T-helper 17 cell (primary cell): ENCODE measurements at places on chromosomes 11 and 22. TPM values are rescaled to one million over a fixed set of nuclear protein-coding genes. Genes with fewer than 3 reads are reported as not detected.

- peaks cover 60% of the 10 kb centered on the region for H3K27me3 ChIP-seq
- H3K4me3 ChIP-seq: no peak overlapping the region
- no peak overlapping the region for H3K27ac ChIP-seq
- H3K4me1 ChIP-seq: peaks cover 2% of the 10 kb centered on the region
- H3K36me3 ChIP-seq: peaks cover 2% of the 10 kb centered on the region
- DNase-seq: no peak
These were observed 77.7 kb upstream of the FAM181B start for GRCh38 chr11:82811369-82811768.

Gene SEC14L6
- not detected for total RNA-seq

DNA sequence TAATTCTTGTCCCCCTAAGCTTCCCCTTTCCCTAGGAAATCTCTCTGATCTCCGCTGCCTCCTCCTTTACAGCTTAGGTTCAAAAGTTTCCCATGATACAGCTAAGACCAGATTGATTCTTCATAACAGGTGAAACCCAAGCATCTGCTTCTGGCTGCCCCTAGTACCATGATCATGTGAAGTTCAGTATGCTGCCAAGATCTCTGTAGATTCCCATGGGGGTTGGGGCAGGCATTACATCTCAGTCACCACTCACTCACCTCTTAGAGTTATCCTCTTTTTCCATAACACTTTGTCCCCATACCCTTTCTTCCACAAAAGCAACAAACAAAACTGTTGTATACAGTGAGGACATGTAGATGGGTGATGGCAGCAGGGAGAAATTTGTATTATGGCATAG is 44.0 kb downstream of the RRP8 start:
- H3K36me3 ChIP-seq: peaks cover 3% of the 10 kb centered on the region
- no peak overlapping the region for H3K4me3 ChIP-seq
- H3K4me1 ChIP-seq: peaks cover 10% of the 10 kb centered on the region
- no peak for DNase-seq
- no peak overlapping the region for H3K27ac ChIP-seq
- H3K27me3 ChIP-seq: no peaks in the 10 kb centered on the region

GRCh38 chr22:34763496-34763895 is 302.5 kb upstream of the ISX start:
- DNase-seq: no peak
- peaks cover 5% of the 10 kb centered on the region for H3K27me3 ChIP-seq

DNA sequence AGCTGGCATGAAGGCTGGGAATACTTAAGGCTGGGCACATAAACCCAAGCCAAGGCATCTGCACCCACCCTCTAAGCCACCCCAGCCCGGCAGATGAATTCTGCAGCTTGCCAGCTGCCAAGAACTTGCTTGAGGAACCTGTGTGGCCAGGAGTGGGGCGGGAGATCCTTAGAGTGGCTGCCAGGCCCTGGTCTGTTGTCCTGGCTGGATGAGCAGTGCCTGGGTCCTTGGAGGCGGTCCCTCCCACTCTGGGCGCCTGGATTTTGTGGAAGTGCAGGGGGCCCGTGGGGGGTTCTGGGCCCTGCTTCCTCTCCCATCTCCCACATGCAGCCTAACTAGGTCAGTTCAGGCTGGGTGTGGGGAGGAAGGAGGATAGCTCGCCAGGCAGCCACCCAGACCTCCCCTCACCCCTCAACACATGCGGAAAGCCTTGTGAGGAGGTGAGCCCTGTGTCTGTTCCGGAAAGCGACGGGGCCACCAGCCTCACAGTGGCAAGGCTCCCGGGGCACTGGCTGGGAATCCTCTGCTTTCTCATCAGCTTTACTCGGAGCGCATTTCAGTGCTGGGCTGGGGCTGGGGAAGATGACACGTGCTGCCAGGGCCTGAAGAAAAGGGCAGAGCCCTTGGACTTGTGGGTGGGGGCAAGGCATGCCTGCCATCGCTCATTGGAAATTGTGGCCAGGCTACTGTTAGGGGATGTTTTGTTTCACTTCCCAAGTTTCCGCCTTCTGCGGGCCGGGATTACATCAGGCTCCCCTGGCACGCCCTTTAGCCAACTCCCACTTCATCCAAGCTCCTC is 8.4 kb downstream of the DAGLA start:
- H3K27ac ChIP-seq: no peak overlapping the region
- H3K4me1 ChIP-seq: peaks cover 3% of the 10 kb centered on the region
- peaks cover 8% of the 10 kb centered on the region for H3K27me3 ChIP-seq
- no peak for DNase-seq
- H3K36me3 ChIP-seq: no peaks in the 10 kb centered on the region

GRCh38 chr22:30210235-30210909 is 36.2 kb downstream of the LIF start:
- H3K4me1 ChIP-seq: peaks cover 21% of the 10 kb centered on the region
- H3K4me3 ChIP-seq: no peak overlapping the region
- no peaks in the 10 kb centered on the region for H3K27me3 ChIP-seq
- peak overlapping the region; percentile 72 for H3K27ac ChIP-seq

Gene TBX10
- total RNA-seq: not detected

GRCh38 chr11:78230161-78230877 is 41.6 kb downstream of the USP35 start:
- DNase-seq: no peak
- H3K27ac ChIP-seq: peak overlapping the region; percentile 22
- H3K4me3 ChIP-seq: no peak overlapping the region
- peaks cover under 1% of the 10 kb centered on the region for H3K36me3 ChIP-seq

DNA sequence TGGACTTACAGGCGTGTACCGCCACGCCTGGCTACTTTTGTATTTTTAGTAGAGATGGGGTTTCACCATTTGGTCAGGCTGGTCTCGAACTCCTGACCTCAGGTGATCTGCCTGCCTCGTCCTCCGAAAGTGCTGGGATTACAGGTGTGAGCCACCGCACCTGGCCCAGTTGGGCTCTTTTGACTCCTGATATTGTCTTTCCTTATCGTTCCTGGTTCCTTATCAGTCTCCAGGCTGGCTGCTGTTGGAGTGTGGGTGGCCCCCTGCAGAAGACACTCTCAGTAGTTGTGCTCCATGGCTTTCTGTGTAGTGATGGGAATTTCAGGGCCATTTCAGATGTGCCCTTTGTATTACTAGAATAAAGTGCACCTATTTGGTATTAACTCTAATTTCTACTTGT is 55.3 kb downstream of the C22orf31 start:
- peaks cover 6% of the 10 kb centered on the region for H3K4me1 ChIP-seq
- H3K36me3 ChIP-seq: no peaks in the 10 kb centered on the region
- H3K27me3 ChIP-seq: peaks cover 22% of the 10 kb centered on the region

DNA sequence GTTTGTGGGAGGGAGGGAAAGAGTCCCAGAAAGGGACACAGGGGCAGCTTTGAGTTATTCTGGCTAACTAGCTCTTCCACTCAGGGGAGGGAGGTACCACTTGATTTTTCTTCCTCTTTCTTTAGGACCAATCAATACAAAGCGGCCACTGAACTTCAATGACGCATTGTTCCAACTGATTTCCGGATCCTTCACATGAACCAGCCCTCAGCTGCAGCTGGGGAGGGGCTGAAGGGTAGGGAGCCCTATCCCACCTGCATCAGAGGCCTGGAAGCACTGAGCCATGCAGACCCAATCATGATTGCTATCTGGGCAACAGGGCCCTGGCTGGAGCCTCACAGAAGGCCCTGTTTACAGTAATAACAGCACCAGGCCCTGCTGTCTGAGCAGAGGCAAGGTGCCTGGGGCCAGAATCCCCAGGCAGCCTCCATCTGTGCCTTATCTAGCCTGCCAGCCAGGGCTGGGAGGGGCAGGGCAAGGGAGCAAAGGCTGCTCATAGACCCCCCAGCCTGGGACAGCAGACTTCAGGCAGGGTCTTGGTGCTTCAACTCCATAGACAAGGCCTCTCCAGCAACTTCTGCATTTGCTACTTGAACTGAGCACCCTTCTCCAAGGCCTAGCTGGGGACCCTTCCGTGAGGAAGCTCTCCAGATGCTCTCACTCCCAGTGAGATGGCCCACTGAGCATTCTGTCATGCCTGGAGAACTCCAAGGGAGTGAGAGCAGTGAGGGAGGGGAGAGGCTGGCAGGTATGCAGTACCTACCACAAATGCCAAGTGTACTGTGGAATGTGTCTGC is 22.5 kb downstream of the CLPB start:
- no peaks in the 10 kb centered on the region for H3K36me3 ChIP-seq
- no peak overlapping the region for H3K4me3 ChIP-seq
- H3K27ac ChIP-seq: no peak overlapping the region
- H3K4me1 ChIP-seq: peaks cover 9% of the 10 kb centered on the region
- DNase-seq: no peak

- H3K4me1 ChIP-seq: peaks cover 8% of the 10 kb centered on the region
- H3K27me3 ChIP-seq: peaks cover 30% of the 10 kb centered on the region
- no peak overlapping the region for H3K4me3 ChIP-seq
- no peak overlapping the region for H3K27ac ChIP-seq
- peaks cover 5% of the 10 kb centered on the region for H3K36me3 ChIP-seq
- DNase-seq: no peak
These were observed 292 bp downstream of the SCGB2A1 start for GRCh38 chr11:62208785-62209144.

- H3K27me3 ChIP-seq: no peaks in the 10 kb centered on the region
- H3K27ac ChIP-seq: peak overlapping the region; percentile 71
- peaks cover 9% of the 10 kb centered on the region for H3K4me1 ChIP-seq
- H3K36me3 ChIP-seq: peaks cover 2% of the 10 kb centered on the region
These were observed 14.0 kb downstream of the GRAMD4 start for GRCh38 chr22:46634011-46634699.

Gene TYMP
- total RNA-seq: 22.3 TPM

Gene ARHGEF17
- 0.17 TPM for total RNA-seq

Gene SMC1B
- total RNA-seq: not detected

Gene AKIP1
- 6.8 TPM for total RNA-seq

- no peaks in the 10 kb centered on the region for H3K36me3 ChIP-seq
- H3K27me3 ChIP-seq: peaks cover 46% of the 10 kb centered on the region
- H3K4me3 ChIP-seq: no peak overlapping the region
These were observed 82.7 kb downstream of the CELSR1 start for GRCh38 chr22:46454504-46455269.

GRCh38 chr11:65095974-65096806 is at the start of gene VPS51:
Gene VPS51, plus strand, starts transcription at chr11:65096214. Its CDS starts 37 bp downstream, at chr11:65096251.
- H3K4me1 ChIP-seq: peaks cover 7% of the 10 kb centered on the region
- DNase-seq: peak; percentile 70
- peak within 1 kb of the TSS; percentile 77 for H3K27ac ChIP-seq
- no peaks in the 10 kb centered on the region for H3K27me3 ChIP-seq

DNA sequence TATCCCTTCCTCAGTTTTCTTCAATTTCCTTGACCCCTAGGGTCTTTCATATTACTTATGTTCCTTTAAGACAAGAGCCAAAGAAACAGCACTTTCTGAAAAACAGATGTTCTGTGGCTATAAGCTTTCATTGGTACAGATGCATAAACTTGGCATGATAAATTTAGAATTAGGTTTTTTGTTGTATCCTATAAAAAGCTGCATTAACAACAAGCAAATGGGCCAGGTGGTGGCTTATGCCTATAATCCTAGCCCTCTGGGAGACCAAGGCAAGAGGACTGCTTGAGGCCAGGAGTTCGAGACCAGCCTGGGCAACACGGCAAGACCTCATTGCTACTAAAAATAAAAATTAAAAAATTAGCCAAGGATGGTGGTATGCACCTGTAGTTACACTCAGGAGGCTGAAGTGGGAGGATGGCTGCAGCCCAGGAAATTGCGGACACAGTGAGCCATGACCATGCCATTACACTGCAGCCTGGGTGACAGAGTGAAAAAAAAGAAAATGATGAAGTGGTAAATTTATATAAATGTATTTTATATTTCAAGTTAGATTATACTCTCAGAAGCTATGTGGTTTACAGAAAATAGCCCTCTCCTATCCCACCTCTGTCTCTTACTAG is 18.3 kb downstream of the KMT5B start:
- no peaks in the 10 kb centered on the region for H3K27me3 ChIP-seq
- peaks cover 51% of the 10 kb centered on the region for H3K4me1 ChIP-seq
- DNase-seq: no peak
- H3K36me3 ChIP-seq: peaks cover 10% of the 10 kb centered on the region
- H3K27ac ChIP-seq: no peak overlapping the region

Gene MCAT
- total RNA-seq: 16.5 TPM

Gene FRMD8
- total RNA-seq: 29.2 TPM

- DNase-seq: no peak
- H3K27me3 ChIP-seq: peaks cover 8% of the 10 kb centered on the region
- H3K27ac ChIP-seq: no peak overlapping the region
- H3K4me3 ChIP-seq: no peak overlapping the region
- H3K4me1 ChIP-seq: no peaks in the 10 kb centered on the region
- no peaks in the 10 kb centered on the region for H3K36me3 ChIP-seq
These were observed 522.9 kb downstream of the NTM start for GRCh38 chr11:131893103-131893890.

GRCh38 chr11:1825785-1826451 is 8.9 kb upstream of the SYT8 start:
- no peaks in the 10 kb centered on the region for H3K36me3 ChIP-seq
- no peak overlapping the region for H3K4me3 ChIP-seq
- H3K4me1 ChIP-seq: peaks cover 8% of the 10 kb centered on the region
- no peak overlapping the region for H3K27ac ChIP-seq
- DNase-seq: no peak
- H3K27me3 ChIP-seq: peaks cover 34% of the 10 kb centered on the region
